ENCODE measurements at places on chromosomes 5 and 9. TPM values are rescaled to one million over a fixed set of nuclear protein-coding genes. Genes with fewer than 3 reads are reported as not detected.
A peak's percentile ranks its signal among the peaks of the same experiment; 100 is the strongest.

Gene WDR38
- total RNA-seq, result not detected

Gene PRR7
- total RNA-seq, result 4.3 TPM

DNA sequence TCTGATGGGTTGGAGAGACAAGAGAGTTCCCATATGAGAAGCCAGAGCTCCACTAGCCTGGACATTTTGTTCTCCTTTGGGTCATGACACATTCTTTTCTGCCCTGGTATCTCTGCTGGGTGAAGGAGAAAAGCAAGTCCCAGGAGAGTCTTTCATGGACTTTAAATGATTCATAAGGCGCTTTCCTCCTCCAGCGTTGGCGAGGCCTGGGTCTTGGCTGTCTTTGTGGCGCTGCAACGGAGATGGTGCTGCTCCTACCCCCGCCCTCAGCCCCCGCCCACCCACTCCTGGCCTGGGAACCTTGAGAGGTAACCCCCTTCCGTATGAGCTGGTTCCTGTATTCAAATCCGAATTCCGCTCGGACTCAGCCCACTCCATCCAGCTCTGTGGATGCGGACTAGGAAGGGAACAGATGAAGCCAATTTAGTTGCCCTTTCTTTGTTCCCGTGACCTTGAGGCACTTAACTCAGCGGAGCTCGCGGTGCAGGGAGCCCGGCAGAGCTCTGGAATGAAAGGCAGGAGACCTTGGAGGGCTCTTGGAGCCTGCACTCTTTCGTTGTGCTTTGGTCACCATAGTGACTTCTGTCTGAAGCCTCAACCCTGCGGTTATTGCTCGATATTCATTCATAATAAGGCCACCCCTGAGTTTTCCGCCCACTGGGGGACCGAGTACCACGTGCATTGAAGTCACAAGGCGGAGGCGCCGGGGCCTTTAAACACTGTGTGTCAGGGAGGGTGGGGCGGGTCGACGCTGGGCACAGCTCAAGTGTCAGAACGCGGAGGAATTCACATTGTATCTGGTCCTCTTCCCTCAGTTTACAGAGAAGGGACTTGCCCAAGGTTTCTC lies 14.0 kb upstream of the PWWP2A start:
- ATAC-seq, result no peak

GRCh38 chr9:4594545-4594944 lies 67.5 kb upstream of the PLPP6 start:
- no peak for ATAC-seq

DNA sequence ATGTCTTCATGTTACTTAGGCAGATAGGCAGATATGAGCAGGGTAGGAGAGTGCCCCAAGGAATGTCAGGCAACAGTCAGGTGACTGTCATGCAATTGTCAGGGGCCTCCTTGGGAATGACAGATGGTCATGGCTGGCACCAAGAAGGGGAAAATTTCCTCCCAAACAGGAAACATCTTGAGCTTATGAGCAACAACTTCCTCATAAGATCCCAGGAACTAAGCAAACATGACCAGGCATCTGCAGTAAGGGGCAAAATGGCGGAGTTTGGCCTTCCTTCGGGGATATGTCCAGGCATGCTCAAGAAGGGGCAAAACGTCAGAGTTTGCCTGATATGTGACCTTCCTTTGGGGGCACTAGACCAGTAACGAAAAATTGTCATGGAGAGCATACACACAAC lies 591.8 kb downstream of the PDE4D start:
- ATAC-seq, result no peak

GRCh38 chr5:20678814-20679298 lies 690.9 kb upstream of the CDH18 start:
- peak; percentile 99 for ATAC-seq

DNA sequence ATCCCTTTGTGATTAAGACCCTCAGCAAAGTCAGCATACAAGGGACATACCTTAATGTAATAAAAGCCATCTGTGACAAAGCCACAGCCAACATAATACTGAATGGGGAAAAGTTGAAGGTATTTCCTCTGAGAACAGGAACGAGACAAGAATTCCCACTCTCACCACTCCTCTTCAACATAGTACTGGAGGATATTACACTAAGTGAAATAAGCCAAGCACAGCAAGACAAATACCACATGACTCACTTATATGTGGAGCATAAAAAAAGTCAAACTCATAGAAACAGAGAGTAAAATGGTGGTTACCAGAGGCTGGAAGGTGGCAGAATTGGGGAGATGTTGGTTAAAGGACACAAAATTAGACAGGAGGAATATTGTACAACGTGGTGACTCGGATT lies 118.1 kb upstream of the NFIL3 start:
- no peak for ATAC-seq

- ATAC-seq, result peak; percentile 45
These were observed 532.5 kb downstream of the KIF4B start for GRCh38 chr5:155546075-155546474.

DNA sequence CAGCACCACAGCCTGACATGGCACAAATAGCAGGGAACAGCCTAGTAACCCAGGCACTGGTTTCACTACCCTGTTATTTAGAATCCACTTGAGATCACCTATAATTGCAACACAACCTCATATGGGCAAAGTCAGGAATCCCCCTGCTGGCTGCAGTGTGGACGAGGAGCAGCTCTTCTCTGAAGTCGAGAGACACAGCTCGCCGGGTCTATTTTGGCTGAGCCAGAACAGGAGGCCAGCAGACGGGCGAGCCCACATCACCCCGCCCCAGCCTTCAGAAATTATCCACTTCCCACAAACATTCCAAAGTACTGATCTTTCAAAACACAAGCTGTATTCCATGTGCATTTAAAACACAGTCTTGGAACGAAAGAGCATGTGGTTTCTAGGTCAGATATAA lies 179.0 kb downstream of the ROR2 start:
- ATAC-seq, result no peak

DNA sequence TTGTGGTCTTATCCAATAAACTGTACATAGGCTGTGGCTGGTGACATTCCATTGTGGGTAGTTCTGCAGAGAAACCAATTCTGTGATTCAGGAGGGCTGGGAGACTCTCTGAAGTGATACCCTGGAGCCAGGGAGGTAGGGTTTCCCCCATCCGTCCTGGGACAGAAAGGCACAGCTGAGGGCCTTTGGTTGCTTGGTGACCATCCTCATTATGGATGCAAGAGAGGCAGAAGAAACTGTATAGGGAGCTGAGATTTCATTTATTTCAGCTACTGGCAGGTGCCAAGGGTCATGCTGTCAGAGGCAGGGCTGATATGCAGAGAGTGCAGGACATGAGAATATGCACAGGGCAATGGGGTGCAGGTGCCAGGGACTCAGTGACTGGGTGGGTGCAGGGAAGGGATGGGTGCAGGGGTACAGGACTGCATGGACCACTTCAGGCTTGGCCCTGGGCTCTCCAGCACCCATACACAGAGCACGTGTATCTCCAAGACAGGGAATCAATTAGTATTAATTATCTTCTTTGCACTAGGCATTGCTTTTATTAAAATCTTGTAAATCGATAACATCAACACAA lies 236.5 kb downstream of the ICE1 start:
- no peak for ATAC-seq

Gene CCL21
- 18.5 TPM for total RNA-seq
